DMS153 (cell line): ENCODE measurements at places on chromosomes 5 and 9.

DNA sequence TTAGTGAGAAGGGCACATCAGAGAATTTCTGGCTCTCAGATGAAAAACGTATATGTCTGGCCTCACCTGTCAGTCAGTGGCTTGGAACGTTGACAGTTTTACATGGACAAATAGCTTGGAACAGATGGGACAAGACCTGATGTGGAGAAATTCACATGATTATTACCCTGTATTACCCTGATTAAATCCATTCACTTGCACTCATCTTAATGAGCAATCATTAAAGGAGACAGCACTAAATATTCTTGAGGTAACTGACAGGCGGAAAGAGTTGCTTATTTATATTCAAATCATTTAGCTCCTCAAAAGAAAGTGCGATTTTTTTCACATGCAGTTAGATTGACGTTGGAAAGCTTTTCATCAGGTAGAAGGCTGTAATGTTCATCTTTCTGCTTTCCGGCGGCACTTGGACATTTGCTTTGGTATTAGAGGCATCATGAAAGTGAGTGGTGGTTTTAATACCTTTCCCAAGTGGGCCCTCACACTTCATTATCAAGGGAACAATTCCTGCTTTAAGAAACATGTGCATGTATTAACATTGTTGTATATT lies 11.7 kb upstream of the TAS2R1 start:
- no peak for DNase-seq

DNA sequence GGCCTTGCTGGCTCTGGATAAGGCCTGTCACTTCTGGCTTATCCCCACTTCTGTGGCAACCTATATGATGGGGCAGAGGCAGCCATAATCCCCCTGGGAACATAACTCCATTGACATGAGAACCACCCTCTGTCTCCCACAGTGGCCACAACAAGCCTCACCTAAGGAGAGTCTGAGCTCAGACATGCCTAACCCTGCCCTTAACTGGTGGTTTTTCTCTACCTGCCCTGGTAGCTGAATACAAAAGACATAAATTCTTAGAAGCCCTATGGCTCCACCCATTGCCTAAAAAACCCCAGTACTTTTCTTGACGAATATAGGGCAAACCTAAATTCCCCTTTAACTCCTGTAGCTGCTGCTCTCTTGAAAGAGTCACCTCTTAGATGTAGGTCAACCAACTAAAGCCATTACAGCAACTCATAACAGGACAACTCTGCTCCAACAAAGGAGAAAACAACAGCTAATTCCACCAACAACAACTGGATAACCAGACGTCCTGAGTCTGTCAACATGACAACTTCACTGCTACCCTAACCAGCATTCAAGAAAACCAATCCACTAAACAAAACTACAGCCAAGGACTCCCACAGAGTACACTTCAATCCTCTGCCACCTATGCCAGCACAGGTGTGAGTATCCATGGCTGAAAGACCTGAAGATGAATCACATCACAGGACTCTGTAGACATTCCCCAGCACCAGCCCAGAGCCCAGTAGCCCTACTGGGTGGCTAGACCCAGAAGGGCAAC lies 427.7 kb downstream of the PRELID2 start:
- DNase-seq: no peak

DNA sequence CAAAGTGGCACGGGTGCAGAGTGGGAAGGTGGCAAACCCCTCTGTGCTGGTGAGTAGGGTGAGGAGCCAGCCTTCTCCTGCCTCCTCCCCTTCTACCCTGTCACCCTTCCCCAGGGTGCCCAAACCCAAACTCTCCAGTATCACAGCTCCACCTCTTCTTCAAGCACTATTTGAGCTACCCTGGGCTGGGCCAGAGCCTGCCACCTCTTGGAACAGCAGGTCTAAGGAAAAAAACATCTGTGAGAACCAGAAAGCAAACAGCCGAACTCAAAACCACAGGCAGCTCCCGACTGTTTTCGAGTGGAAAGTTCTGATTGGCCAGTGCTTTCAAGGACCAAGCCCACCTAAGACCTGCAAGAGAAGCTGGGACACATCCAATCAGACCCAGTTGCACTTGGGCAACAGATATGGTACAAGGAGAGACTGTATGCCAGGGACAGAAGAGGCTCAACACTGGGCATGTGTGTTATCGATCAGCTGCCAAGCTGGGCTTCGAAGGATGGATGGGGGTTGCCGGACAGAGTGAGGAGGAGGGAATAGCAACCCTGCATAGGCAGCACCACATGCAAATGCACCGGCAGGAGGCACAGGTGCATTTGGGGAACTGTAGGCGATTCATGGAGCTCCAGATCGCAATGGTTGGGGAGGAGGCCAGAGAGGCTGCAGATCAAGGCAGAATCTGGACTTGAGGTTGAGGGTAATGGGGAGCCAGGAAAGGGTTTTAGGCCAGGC lies 19.7 kb downstream of the ACSL6 start:
- no peak for DNase-seq

GRCh38 chr5:178331491-178331996 lies 98.9 kb upstream of the PHYKPL start:
- DNase-seq: no peak

GRCh38 chr9:93589688-93590087 lies 13.3 kb downstream of the PHF2 start:
- peak; percentile 63 for DNase-seq

- DNase-seq: no peak
Measured at GRCh38 chr5:122220511-122220910, 91.2 kb downstream of the ZNF474 start.

GRCh38 chr9:100131216-100131615 lies 32.2 kb downstream of the INVS start:
- no peak for DNase-seq

DNA sequence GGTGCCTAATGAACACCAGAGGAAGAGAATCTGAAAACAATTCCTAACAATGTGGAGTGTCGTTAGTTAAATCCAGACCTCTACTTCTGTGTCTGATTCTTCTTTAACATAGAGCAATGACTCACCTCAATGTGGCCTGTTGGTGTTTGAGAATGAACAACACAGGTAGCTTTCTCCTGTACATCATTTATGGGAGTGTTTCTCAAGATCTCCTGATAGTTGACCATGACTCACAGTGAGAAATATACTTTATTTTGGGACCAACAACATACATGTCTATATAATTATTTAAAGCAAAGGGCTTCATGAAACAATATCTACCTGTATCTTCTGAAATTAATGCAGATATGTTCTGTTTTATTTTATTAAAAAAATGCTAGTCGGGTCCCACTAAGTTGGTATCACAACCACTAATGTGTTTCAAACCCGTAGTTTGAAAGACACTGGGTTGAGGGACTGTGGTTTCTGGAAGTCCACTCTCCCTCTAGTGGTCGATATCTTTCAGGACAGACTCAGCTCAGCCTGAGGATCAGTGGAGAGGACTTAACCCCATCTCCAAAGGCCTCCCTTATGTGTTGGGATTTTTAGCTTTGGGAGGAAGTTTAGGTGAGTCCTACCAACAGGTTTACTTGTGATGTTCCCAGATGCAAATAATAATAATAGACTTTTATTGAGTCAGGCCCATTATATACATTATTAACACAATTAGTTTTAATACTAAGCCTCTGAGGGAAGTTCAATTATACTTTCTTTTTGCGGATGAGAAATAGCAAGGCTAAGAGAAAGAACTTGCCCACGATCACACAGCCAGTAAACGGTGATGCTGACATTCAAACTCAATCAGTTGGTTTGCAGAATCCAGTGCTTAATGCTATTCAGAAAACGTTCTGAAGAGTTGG lies 70.0 kb upstream of the KLF9 start:
- DNase-seq: peak; percentile 37

DNA sequence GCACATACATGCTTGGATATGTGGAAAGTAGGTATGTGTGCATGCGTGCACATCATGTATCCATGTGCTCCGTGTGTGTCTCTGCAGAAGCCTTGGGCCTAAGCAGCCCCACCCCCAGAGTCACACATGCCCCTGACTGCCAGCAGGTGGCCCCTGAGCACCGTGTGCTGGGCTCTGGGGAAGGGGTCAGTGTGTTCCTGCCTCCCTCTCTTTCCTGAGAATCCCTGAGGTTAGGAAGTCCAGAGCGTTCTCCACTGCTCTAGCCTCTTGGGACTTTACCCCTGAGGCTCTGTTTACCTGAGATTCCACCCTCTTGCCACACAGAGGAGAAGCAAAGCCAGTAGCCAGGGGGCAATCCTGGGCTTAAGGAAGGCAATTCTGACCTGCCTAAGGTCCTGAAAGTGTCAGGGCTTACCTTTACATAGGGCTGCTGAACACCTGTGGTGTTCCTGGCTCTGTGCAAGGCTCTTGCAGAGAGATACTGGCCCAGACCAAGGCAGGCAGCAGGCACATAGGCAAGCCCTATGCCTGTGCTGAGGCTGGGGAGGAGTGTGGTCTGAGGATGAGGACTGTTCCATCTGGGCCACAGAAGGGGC lies 207.3 kb downstream of the TMEM38B start:
- DNase-seq: peak; percentile 41

DNA sequence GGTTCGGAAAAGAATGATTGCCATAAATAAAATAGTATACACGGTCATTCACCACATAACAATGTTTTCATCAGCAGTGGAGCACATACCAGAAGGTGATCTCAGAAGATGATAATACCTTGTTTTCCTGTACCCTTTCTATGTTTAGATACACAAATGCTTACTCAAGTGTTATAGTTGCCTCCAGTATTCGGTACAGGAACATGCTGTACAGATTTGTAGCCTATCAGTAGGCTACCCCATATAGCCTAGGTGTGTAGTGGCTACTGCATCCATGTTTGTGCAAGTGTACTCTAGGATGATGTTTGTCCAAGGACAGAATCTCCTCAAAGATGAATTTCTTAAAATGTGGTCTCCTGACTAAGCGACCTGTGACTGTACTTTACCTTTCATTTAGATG lies 59.2 kb downstream of the ICE1 start:
- no peak for DNase-seq
